ENCODE measurements at places on chromosomes 5 and 9. TPM values are rescaled to one million over a fixed set of nuclear protein-coding genes. Genes with fewer than 3 reads are reported as not detected.
A peak's percentile ranks its signal among the peaks of the same experiment; 100 is the strongest.

DNA sequence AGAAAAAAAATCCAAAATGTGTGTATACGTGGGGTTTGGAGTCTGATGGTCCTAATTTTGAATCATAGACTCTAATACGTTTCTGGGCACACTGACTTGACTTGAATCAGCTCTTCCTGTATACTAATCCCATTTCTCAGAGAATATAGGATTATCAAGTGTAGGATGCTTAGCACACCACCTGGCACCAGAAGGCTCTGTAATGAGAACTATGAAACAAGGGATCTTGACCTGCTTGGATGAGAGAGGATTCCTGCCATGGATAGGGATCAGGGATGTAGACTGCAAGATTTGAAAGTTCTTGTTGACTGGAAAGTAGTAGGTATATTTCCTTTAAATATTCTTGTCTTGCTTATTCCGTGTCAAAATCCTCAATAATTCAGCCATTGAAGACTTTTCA lies 7.8 kb downstream of the HSPA4 start:
- no peak for DNase-seq

GRCh38 chr9:25442526-25442925 lies 235.7 kb downstream of the TUSC1 start:
- DNase-seq, result no peak

DNA sequence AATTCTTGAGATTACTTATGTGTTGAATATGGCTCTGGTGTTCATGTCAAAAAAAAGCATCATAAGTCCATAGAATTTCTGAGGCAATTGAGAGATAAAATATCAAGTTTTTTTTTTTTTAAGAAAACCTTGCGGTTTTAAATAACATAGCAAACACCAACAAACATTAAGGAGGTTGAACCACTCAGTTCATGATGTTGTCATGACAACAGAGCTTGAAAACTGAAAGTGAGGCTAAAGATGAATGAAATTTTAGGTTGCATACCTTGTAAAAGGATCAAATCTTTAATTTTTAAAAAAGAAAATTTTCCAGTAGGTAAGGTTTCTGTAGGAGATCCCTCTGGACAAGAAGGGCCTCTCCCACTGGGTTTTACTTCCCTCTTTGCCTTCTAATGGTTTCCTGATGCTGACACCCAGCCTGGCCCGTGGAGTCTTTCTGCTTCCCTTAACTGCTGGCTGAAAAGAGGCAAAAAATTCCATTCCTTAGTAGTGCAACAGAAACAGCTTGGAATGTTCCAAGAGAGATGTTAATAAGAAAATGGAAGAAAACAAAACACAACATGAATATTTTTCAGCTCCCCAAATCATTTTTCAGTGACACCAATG lies 60.0 kb upstream of the FER start:
- DNase-seq, result no peak

GRCh38 chr5:143488381-143488780 lies 84.9 kb upstream of the NR3C1 start:
- no peak for DNase-seq

DNA sequence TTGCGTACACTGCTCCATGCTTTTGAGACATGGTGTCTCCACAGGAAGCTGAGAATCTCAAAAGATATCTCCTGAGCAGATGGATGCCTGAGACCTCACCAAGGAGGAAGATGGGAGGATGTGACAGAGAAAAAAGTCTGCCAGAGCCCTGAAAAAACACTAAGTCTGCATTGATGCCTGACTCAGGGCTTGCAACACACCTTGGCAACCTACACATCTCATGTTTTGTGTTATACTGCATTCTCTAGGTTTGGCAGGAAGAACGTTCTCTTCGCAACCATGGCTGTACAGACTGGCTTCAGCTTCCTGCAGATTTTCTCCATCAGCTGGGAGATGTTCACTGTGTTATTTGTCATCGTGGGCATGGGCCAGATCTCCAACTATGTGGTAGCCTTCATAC lies 19.2 kb downstream of the SLC22A4 start:
- DNase-seq, result no peak

DNA sequence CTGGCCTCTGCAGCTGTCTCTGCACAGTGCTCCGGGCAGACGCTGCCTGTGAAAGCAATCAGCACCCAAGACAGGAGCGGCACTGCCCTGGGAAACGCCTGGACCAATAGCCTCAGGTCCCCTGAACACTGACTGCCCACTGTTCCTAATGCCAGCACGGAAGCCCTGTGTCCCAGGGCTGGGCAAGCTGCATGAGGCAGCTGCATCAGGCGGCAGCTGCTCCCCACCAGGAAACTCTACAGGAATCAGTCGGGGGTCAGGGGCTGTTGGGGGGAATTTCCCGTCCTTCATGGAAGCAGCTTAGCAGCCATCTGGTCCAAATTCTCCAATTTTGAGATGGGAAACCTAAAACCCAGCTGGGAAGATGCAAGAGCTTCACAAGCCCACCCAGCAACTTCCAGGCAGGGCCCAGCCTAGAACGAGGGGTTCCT lies 118.6 kb downstream of the VAV2 start:
- DNase-seq, result peak; percentile 83

DNA sequence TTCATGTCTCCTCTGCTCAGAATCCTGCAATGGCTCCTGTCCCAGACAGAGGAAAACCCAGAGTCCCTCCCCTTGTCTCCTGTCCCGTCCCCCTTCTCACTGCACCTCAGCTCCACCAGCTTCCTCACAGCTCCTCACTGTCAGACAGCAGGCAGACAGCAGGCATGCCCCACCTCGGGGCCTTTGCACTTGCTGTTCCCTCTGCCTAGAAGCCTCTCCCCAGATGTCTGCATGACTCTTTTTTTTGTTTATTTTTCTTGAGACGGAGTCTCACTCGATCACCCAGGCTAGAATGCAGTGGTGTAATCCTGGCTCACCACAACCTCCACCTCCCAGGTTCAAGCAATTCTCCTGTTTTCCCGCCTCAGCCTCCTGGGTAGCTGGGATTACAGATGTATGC lies 8.8 kb upstream of the SLC6A7 start:
- DNase-seq, result no peak

DNA sequence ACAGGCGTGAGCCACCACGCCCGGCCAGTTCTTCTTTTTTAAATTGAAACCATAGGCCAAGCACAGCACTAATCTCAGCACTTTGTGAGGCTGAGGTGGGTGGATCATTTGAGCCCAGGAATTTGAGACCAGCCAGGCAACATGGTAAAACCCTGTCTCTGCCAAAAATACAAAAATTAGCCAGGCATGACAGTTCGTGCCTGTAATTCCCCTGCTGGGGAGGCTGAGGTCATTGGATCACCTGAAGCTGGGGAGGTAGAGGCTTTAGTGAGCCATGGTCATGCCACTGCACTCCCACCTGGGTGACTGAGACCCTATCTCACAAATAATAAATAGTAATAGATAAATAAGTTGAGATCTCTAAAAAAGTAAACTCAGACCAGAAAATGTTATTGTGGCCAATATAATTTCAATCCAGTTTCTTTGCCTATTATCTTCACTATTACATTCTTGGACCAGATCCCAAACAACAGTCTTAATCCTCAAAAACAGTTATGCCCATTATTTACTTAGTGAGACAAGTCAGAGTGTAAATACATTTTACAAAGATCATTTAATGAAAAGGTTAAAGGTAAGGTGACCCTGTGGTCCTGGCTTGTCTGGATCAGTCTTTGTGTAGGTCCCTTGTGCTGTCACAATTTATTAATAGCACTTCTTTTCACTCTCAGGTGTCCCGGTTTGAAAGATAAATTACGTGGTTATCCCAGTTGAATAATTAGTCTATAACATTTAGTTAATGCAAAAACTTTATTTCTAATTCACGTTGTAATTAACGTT lies 53.6 kb downstream of the RAB24 start:
- DNase-seq, result no peak

- DNase-seq, result no peak
These were observed 175.5 kb upstream of the KLF4 start for GRCh38 chr9:107665057-107665456.

GRCh38 chr5:148791334-148791667 lies 35.1 kb upstream of the ADRB2 start:
- DNase-seq, result peak; percentile 65

DNA sequence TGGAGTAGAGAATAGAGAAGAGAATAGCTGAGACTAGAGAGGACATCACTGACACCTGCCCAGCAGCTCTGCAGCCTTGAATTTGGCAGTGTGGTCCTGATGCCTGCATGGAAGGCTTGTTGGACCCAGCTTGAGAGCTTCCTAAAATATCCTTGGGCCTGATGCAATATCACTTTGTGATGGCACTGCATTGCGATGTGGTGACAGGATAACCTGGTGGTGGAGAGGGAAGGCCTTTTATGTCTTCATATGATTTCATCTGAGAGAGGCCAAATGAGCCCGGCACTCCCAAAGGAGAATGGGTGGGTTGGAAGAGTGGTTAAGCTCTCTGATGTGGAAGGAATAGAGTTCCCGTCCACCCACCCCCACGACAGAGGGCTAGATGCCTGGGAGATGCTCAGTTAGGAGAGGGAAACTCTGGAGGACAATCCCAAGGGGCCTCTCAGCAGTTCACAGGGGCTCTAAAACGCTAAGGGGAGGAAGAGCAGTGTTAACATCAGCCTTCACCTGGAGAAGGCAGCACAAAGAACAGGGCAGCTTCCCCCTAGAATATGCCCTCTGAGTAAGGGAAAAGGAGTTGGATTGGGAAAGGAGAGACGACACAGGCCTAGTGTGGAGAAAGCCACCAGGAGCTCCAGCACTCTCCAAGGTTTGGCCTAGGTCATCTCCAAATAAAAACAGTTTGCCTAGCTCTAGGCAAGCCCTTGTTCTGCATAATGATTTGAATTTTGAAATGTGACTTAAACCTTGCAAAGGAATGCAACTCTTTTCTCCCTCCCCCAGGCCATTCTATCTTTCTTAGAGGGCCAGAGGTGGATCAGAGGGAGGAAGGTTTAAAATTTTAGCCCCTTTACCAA lies 99.8 kb upstream of the SSBP2 start:
- DNase-seq, result peak; percentile 53

- no peak for DNase-seq
These were observed 1.3 kb downstream of the QSOX2 start for GRCh38 chr9:136244122-136244968.

- DNase-seq, result peak; percentile 86
These were observed 82.1 kb downstream of the GAPVD1 start for GRCh38 chr9:125343518-125344275.

GRCh38 chr9:83505282-83505681 lies 32.9 kb downstream of the FRMD3 start:
- no peak for DNase-seq

GRCh38 chr5:39158127-39158593 lies 61.2 kb downstream of the FYB1 start:
- DNase-seq, result no peak

DNA sequence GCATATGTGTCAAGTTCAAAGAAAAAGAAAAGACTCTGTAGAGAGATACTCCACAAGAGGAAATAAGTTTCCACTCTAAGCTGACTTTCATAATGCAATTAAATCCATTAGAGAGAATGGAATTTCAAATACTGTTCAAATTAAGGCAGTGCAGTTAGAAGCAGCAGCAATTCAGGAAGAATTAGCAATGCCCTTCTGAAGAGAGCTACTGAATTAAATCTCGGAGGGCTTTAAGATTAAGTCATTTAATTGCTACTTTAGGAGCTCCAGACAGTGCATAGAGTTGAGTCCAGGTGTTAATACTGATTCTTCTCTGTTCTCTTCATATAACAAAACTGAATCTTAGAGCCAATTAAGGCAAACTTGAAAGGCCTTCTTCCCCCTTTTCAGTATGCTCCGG lies 8.5 kb downstream of the CDH12 start:
- no peak for DNase-seq

DNA sequence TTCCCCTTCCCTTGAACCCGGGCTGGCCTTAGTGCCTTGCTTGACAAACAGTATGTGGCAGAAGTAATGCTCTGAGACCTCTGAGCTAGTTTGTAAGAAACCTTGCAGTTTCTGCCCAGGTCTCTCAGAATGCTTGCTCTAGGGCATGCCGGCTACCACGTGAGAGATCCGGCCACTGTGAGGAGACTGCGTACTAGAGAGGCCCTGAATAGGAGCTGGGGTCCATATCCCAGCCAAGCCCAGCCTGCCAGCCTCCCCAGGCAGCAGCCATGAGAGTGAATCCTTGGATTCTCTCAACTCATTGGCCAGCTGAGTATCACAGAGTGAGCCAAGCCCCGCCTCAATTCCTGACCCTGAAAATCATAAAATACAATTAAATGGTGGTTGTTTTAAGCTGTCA lies 16.0 kb upstream of the COL15A1 start:
- DNase-seq, result no peak

GRCh38 chr5:56908942-56909293 lies 478 bp upstream of the SETD9 start:
- no peak for DNase-seq

GRCh38 chr5:147966326-147966725 lies 60.0 kb upstream of the C5orf46 start:
- no peak for DNase-seq

DNA sequence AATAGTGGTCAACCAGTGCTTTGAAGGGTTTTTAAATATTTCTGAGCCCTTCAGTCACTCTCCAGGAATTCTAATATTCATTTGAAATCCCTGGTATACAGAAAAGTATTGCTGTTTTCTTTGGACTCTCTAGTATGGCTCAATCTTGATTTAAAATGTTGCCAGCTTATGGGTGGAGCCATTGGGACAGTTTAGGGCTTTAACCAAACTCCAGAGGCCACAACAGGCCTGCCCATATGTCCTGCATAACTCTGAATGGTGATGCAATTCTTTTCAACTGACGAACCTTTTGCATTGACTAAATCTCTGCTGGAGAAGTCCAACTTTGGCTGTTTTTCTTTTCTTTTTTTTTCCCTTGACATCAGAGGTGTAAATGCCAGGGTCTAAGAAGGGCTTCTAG lies 10.3 kb upstream of the ANKHD1 start:
- DNase-seq, result no peak

DNA sequence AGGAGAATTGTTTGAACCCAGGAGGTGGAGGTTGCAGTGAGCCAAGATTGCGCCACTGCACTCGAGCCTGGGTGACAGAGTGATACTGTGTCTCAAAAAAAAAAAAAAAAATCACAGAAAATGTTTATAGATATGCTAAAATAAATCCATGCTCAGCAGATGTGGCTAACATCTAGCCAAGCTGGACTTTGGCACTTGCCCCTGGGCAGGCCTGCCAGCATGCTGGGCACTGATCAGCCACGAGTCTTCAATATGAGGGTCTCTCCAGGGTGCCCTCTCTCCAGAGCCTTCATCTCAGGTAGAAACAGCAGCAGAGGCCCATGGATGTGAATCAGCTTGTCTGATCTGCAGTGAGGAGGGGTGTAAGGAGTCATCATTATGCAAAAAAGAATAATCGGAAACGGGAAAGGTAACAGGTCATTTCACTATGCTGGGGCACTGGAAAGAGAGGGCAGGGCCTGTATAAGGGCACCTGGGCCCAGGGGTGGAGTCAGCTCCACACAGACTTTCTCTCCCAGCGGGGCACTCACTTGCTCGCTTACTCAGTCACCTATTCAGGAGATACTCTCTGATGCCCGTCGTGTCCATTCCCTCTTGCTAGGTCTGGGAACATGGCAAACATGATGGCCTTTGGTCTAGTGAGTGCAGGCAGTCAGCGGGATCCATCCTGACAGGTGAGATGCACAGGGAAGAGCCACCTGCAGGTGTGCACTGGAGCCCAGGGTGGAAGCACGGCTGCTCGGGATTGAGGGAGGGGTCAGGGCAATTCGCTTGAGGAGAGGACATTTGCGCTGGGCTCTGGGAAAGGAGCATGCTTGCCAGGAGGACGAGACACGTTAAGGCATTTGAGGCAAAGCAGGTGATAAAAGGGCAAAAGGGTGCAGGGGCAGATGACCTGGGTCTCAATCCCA lies 17.1 kb downstream of the RNF44 start:
- DNase-seq, result no peak

FAM221B gene
- total RNA-seq, result not detected

IDNK gene
- 6.2 TPM for total RNA-seq

RETREG1 gene
- 4.0 TPM for total RNA-seq

NCBP1 gene
- 64.8 TPM for total RNA-seq

WNT8A gene
- not detected for total RNA-seq

CCDC171 gene
- 1.7 TPM for total RNA-seq

CMYA5 gene
- 0.06 TPM for total RNA-seq

KIF12 gene
- total RNA-seq, result not detected

WASHC1 gene
- total RNA-seq, result 5.4 TPM
